ENCODE measurements at places on chromosomes 3 and 15.

DNA sequence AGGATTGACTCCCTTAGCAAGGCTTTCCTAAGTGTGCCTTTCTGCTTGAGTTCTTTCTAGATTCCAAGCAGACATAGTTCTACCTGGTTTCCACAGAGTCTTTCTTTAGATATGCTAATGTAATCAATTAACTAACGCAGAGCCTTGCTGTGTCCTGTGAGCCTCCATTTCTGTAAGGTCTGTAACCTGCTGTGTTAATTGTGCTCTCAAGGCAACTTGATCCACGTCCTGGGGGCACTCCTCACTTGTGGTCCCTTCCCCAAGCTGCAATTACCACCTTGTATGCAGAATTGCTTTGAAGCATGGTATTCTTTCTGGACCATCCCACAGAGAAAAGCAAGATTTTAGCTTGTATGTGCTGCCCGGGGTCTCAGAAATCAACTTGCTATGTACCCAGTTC, 29.5 kb upstream of the THSD4 start:
- no peak for DNase-seq

DNA sequence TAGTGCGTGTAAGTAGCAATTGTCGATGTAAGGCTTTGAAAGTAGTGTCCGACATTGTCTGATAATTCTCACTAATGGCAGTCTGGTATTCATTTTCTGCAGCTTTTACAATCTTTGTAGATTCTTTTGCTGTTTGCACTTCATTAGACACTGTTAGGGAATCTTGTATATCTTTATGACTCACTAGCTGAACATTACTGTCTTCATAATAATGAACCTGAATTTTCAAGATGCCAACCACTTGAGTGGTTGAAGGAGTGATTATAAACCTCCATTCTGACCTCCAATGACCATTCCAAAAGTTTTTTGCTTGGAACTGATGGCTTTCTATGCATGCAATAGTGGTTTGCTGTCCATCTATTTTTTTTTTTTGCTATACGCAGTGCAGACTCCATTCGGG, 76.4 kb upstream of the MFGE8 start:
- no peak for DNase-seq

DNA sequence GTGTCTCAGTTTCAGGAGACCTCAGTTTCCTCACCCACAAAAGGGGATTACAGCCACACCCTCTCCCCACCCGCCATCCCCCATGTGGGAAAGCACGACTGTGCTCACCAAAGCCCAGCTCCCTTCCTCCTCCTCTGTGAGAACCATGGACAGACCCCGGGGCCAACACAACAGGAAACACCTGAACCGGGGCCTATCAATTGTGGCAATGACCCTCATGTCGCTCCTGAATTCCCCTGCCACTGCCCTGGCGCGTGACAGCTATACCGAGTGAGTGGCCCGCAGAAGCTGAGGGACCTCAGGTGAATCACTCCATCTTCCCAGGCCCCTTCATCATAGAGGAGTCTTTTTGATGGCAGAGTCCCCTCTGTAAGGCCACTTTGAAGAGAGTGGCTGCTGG, 28.6 kb downstream of the PLEKHO2 start:
- no peak for DNase-seq

- DNase-seq = no peak
Observed at GRCh38 chr3:46228260-46229242, 13.7 kb upstream of the CCR3 start.

DNA sequence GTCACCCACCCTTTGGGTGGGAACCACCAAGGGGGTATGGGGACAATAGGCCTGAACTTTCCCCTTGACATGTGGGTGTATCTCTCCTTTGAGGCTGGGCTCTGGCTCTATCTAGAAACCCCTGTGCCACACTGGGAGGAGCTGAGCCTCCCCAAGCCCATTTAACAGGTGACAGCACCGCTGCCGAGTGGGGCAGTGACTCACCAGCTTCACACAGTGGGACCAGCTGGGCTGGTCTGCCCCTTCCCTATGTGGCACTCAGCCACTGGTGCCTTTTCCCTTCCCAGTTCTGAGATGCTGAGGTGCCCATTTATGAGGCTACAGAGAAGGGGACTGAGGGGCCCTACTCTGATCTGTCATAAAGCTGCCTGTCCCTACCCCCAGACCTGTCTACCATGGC, 5.1 kb downstream of the PSTPIP1 start:
- DNase-seq = no peak

DNA sequence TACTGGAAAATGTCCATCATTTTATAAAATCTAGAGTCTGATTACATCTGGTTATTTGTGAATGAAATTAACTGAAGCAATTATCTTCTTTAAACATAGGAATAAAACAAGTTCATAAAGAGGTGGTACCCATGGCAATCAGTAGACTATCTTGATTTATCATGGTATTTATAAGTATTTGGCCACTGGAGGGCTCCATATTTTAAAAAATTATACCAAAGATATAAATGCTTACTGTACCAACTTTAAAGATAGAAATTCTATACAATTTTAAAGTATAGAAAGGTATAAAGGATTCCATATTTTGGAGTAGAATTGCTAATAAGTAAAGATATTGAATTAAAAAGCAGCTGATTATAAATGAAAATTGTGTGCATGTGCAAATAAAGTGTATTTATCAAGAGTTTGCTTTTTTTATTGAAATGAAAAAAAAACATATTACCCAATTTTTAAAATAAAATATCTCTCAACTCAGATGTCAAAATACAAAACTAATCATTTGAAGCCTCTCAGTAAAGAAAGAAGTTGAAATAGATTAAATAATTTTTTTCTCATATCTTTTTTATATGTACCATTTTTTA, 105.3 kb downstream of the BBX start:
- DNase-seq = no peak

- DNase-seq = no peak
Observed at GRCh38 chr3:46193436-46193835, 14.7 kb downstream of the CCR1 start.

- no peak for DNase-seq
Observed at GRCh38 chr3:128799653-128800052, 73.7 kb downstream of the RAB7A start.

- no peak for DNase-seq
Observed at GRCh38 chr3:63022114-63022513, 146.9 kb upstream of the CADPS start.

DNA sequence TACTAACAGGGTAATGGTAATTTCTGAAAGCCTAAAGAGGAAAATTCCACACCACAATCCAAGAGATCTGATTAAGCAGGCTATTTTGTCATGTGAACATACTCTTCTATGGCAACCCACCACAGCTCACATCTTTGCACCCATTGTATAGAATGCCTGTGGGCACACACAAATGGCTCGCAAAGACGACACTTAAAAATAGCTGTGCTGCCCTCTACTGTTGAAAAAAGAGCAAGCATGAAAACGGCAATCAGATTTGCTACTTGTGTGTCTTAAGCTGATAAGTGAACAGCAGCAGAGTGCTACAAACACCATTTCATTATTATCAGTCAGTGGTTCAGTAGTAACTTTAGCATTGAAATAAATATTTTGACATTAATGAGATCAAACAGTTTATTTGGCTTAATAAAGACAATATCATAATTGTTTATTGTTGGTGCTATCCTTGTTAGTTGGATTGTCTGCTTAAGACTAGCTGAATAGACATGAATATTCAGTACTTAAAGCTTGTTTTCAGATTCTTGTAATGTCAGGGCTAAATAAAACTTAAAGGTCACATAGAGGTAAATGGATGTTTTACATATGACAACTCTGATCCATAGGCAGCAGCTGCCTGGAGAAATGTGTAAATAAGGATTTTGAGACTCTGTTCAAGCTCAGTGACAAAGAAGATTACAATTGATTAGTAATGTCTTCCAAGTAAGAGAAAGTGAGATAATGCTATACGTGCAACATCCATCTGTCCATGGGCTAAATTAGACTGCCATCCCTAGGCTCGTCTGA, 199.1 kb downstream of the LRRN1 start:
- no peak for DNase-seq

DNA sequence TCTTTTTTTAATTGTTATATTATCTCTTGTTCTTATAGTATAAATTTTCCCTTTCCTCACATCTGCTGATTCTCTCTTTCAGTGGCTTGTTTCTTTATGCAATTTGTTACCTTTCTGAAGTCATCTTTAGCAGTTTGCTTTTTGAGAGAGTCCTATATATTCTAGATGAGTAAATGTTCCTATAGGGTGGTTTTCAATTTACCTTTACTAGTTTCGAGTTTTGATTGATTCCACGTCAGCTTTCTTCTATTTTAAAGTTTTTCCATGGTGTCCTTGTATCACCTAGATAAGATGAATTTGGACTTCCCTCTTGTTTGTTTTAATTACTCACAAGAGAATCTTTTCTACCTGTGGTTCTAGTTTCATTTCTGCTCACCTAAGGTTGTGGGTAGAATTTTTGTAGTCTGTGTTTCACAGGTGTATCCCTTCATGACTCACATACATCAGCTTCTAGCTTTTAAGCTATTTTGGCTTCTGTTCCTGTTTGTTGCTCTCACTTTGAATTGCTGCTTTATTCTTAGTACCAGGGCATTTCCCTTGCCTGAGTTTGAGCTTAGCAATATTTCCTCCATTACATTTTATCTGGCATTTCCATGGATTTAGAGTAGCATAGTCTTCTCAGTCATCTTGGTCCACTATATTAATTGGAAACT, 6.4 kb downstream of the TEX9 start:
- no peak for DNase-seq

DNA sequence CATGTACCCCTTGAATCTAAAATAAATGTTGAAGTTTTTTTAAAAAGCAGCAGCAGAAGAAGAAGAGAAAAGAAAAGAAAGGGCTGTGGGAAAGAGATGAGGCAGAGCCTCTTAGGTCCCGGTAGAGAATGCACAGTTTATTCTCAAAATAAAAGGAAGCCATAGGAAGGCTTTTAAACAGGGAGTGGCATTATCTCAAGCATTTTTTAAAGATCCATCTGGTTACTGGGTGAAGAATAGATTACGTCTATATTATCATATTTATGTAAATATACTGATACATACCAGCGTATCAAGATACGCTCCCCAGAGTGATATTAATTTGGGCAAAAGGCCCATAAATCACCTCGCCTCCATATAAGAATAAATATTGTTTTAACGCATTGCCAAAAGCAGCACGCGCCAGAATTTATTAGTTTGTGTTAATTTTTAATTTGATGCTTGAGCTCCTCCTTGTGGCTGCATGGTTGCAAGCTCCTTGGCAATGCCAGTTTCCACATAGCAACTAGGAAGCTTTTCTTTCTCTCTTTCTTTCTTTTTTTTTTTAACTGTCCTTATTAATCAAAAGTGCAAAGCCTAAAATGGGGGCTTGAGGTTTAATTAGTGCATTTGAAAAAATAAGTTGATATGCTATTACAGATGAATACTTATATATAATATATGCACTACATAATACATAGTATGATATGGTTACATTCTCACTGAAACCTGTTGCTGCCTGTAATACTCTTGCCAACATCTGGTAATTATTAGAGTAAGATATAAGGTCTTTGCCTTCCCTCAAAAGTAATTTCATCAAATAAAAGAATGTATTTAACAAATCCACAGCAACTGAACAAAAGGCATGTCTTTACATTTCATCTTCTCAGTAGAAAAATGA, 242.8 kb upstream of the UBE2E2 start:
- peak; percentile 71 for DNase-seq

DNA sequence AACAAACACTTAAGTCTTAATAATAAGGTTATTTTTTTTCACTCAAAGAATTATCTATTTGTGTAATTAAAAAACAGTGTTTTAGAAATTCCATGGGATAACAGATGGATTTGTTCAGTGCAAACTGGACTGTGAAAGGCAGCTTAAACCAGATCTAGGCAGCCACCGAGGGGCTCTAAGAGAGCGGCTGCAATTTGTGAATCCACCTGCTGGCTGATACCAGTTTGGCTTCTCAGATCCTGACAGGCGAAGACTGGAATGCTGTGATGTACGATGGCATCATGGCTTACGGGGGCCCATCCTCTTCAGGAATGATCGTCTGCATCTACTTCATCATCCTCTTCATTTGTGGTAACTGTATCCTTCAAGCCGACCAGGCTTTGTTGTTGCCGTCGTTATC, 119.6 kb downstream of the CHDH start:
- DNase-seq = no peak

Data from sciatic nerve (tissue), 2 donors.